ENCODE measurements at places on chromosomes 11 and 22.

DNA sequence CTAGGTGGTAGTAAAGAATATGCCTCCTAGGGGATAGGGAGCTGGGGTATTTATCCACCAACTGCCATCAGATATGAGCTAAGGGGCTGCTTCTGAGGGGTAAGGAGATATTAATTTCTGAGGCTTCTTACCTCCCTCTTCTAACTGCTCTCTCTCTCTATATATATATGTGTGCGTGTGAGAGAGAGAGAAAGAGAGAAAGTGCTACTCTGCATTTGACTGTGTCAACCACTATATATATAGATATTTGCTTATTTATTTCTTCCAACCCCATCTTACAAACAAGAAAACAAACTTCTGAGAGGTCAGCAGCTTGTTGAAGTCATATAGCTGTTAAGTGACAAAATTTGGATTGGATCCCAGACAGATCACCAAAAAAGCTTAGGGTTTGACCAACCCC is 5.9 kb upstream of the HEPACAM start:
- DNase-seq: no peak

DNA sequence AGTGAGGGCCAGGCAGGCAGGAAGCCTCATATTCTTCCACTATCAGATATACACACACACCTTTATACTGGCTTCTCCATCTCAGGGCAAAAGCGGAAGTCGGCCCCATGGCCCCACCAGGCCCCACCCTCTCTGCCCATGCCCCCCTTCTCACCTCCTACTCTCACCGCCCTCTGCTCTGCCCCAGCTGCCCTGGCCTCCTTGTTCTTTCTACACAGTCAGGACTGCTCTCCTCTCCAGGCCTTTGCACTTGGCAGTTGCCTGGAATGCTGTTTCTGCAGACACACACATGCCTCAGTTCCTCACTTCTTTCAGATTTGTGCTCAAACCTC is 25.3 kb downstream of the OTOG start:
- no peak for DNase-seq

DNA sequence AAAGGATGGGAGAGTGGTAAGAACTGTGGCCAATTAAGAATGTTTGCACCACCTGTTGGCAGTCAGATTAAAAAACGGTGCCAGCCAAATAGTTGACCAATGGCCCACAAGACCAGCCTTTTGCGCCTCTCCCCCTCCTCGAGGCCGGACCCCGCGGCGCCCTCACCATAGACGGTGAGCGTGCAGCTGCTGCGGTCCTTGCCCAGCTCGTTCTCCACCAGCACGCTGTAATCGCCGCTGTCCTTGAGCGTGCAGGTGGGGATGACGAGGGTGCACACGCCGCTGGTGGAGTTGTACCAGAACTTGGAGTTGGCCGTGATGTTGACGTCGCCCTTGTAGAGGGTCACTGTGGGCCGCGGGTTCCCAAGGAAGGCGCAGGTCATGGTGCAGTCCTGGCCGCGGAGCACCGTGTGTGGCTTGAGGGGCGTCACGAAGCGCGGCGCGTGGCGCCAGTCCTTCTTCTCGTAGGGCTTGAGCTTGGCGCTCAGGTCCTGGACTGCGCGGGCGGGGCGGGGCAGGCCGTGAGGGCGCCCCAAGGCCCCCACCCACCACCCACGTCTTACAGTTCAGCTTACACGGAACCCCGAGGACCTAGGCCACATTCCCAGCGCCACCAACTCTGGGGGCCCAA is 7.2 kb downstream of the TMEM86A start:
- no peak for DNase-seq

DNA sequence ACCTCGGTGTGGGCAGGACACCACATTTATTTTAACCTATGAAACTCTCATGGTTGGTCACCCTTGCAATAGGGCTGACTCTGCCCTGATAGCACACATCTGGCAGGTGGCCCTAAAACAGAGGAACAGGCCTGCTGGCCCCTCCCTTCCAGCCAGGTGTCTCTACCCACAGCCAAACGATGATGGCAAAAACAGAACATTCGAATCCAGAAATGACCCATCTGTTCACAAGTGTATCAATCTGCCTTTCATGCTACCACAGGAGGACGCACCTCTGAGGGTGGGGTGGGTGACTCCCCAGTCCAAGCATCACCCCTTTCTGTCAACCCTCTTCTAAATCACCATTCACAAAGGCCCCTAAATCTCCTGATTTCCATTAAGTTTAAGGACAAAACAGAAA is 118.1 kb downstream of the ETS1 start:
- DNase-seq: no peak

- DNase-seq: no peak
Measured at GRCh38 chr11:5197536-5197935, 2.9 kb downstream of the OR51V1 start.

- DNase-seq: no peak
Measured at GRCh38 chr11:39102236-39102635, 2357.2 kb downstream of the LRRC4C start.

DNA sequence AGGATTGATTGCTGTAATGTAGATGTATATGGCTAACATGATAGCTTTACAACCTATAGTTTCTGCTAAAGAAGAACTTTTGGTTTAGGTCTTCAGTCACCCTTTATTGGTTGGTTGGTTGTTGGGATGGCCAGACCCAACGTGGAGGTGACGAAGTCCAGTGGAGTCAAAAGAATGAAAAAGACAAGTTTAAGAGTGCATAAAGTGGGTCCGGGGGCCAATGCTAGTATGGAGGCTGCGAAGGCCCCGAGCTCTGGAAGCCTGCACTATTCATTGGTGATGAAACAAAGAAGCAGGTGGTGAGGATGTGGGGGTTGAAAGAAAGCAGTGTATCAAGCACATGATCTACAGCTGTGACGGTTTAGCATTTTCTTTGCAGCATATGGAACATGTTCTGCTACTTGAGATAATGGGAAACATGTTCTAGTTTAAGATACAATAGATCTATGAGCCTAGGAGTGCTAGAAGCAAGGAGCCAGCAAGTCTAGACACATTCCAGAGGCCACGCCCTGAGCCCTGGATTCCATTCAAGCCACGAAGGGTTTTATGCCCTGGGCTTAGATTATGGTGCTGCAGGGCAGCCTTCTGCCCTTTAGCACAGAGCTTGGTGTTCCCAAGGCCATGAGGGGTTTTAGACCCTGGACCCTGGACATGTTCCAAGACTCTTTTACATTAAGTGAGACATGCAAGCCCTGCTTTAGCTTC is 6.3 kb downstream of the TCP11L1 start:
- no peak for DNase-seq

DNA sequence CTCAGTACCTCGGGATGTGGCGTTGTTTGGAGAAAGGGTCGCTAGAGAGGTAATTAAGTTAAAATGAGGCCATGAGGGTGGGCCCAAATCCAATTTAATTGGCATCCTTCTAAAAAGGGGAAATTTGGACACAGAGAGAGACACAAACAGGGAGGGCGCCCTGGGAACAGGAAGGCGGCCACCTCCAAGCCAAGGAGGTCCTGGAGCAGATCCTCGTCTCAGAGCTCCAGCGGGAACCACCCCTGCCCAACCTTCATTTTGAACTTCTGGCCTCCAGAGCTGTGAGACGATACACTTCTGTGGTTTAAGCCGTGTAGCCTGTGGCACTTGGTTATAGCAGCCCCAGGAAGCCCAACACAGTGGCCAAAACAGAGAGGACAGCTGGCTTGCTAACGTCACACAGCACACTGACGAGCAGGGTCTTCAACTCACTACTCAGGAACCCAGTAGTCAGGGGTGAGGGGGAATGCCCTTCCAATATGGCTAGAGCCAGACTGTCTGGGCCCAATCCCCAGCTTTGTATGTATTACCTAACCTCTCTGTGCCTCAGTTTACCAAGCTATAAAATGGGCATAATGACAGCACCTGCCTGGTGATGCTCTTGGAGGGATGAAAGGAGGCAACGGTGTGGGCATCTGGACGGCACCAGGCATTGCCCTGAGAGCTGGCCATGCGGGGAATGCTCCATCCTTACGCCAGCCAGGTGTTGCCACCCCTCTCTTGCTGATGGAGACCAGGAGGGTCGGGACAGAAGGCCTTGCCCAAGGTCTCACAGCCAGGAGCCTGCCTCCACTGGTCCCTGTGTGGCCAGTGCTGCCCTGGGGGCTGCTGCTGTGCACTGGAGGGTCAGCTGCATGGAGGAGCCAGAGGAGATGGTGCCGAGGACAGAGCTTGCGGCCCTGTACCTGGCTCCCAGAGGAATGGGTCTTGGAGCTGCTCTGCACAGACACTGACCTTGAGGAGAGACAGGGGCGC is 53.3 kb upstream of the LINC01488 start:
- no peak for DNase-seq

GRCh38 chr22:35197071-35197470 is 60.2 kb upstream of the HMGXB4 start:
- DNase-seq: no peak
